CD4-positive, alpha-beta T cell treated with Interleukin-15 for 1 hour (primary cell): ENCODE measurements at places on chromosomes 4 and X.

GRCh38 chr4:163217505-163217904, 50.8 kb upstream of the NAF1 start:
- DNase-seq: no peak

DNA sequence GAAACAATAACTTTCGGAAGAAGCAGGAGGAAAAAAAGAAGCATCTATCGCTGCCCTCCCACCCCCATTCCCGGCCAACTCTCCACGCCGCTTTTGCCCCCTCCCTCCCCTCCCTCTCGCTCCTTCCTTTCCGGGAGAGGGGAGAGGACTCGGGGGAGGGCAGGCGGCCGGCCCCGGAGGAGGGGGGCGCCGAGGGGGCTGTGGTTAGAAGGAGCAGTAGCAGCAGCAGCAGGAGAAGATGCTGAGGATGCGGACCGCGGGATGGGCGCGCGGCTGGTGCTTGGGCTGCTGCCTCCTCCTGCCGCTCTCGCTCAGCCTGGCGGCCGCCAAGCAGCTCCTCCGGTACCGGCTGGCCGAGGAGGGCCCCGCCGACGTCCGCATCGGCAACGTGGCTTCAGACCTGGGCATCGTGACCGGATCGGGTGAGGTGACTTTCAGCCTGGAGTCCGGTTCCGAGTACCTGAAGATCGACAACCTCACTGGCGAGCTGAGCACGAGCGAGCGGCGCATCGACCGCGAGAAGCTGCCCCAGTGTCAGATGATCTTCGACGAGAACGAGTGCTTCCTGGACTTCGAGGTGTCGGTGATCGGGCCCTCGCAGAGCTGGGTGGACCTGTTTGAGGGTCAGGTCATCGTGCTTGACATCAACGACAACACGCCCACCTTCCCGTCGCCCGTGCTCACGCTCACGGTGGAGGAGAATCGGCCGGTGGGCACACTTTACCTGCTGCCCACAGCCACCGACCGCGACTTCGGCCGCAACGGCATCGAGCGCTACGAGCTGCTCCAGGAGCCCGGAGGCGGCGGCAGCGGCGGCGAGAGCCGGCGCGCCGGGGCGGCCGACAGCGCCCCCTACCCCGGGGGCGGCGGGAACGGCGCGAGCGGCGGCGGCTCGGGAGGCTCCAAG, 1.3 kb downstream of the PCDH7 start:
- no peak for DNase-seq

GRCh38 chr4:38678078-38678477, 14.1 kb downstream of the KLF3 start:
- DNase-seq: no peak

GRCh38 chr4:18021470-18021719, 160 bp downstream of the LCORL start:
- DNase-seq: no peak

DNA sequence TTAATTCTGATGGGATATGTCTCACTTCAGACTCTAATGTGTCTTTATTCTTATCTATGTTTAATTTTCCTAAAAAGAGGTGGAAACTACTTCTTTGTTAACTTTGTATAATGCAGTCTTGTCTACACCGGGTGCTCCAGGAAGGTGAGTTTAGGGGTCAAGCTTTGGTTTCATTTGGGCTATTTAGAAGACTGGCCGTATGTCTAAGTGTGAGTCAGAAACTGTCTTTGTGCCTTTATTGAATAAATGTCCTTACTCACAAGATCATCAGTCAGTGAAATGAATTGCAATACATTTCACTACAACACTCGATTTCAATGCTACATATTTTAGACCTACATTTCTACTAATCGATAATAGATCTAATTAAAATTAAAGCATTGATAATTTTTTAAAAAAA, 56.2 kb downstream of the PROM1 start:
- no peak for DNase-seq

- DNase-seq: no peak
Observed at GRCh38 chrX:132181364-132181763, 37.9 kb downstream of the RAP2C start.

DNA sequence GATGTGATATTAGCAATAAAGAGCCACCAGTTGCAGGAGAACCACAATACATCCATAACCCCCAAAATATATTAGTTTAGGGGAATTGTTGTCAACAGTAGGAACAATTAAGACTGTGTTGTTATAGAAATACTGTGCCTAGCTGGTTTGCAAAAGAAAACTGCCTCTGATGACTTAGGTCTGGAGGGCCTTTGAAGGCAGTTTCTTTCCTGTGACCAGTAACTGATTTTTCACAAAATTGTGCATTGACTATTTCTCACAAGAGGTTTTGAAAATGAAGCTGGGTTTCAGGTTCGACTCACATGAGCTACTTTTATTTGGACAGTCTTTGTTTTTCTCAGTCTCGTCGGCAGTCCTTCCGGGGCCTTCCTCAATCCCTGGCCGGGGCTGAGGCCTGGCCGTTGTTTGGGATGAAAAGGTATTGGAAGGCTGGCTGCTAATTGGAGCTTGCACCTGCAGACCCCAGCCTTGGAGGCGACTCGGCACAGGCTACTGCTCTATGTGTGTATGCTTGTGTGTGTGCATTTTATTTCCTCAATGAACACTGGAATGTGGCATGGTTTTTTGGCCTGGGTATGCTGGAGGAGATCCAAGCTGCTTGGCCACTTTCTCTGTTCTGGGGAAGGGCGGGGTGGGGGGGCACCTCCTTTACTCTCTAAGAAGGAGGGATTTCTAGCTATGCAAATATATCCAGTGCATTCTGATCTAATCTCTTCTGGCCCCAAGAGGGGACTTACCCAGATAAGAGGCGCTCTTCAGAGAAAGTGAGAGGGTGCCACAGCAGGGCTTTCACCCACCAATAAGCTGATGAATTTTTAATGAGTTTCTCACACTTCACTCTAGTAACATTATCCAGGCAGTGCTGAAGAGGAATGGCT, 49.5 kb upstream of the LNX1 start:
- DNase-seq: no peak

DNA sequence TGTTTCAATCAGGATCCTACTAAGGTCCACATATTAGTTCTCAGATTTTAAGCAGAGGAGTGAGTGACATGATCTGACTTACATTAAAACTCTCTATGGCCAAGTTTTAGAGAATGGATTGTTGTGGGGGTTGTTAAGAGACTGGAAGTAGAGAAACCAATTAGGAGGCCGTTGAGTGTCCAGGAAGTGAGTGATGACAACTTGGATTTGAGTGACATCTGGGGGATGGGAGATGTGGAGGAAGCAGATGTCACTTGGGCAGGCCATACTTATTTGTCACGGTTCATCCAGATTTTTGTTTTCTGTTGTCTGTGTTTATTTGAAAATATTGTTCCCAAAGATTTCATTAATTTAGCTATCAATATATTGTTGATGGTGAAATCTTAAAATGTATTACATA, 28.3 kb downstream of the ADD1 start:
- DNase-seq: no peak

GRCh38 chr4:85452058-85452731, 22.8 kb upstream of the ARHGAP24 start:
- no peak for DNase-seq

GRCh38 chr4:27278615-27279375, 418.2 kb downstream of the STIM2 start:
- DNase-seq: no peak

DNA sequence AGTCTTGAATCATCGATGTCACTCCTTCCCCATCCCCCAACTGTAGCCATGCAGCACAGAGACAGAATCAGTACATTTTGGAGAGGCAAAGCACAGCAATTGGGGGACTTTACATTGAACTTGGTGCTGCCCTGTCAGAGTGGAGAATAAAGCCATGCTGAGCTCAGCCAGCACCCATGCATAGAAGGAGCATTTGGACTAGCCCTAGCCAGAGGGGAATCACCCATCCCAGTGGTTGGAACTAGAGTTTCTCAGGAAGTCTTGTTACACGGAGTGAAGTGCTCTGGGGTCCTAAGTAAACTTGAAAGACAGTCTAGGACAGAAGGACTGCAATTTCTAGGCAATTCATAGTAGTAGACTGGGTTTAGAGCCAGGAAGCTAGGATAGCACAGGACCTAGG, 49.6 kb downstream of the STPG2 start:
- DNase-seq: no peak

DNA sequence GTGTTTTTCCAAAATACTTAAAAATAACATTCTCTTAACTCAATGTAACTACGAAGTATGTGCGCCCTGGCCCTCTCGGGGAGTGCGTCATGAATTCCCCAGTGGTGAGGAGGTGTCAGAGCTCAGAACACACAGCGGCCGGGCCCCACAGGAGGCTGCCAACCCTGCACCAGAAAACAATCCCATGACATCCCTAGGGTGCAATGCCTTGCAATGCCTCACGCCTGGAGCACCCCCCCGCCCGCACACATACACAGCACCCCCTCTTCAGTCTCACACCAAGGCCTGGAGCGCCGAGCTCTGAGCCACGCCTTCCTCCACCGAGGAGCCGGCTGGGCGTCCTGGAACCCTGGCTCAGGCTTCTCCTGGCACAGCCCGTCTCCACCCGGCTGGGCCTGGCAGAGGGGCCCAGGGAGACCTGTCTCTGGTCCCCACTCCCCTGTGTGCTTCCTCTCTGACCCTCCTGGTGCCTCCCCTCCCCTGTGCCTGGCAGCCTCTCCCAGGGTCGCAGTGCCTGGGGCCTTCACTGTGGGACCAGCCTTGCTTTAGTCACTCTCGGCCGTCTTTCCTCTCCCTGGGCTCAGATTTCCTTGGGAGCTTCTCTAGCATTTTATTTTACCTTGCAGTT, 108.2 kb upstream of the ADRA2C start:
- no peak for DNase-seq

GRCh38 chr4:112145790-112146501, 692 bp downstream of the FAM241A start:
- DNase-seq: peak; percentile 67

- no peak for DNase-seq
Observed at GRCh38 chr4:40448875-40449274, 113.7 kb downstream of the CHRNA9 start.

- DNase-seq: peak; percentile 30
Observed at GRCh38 chr4:150039274-150040127, 38.7 kb upstream of the DCLK2 start.

DNA sequence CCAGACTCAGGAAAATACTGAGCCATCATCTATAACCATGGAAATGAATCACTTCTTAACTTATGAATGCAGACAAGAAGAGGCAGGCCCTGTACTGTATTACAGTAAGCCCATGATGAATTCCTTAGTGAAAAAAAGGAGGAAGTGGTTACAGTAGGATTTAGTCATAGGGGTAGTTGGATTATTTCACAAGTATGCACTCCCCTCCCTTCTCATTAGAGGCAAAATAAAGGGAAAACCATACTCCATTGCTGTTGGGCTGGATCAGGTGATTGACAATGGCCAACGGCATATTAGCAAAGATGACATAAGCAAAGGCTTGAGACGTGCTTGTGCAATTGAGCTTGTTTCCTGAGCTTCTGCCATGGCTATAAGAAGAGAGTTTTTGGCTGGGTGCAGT, 181.1 kb upstream of the PRPS2 start:
- DNase-seq: no peak

- DNase-seq: no peak
Observed at GRCh38 chrX:153475271-153475670, 4.9 kb upstream of the HAUS7 start.

- no peak for DNase-seq
Observed at GRCh38 chrX:137198040-137198439, 164.2 kb upstream of the GPR101 start.

- no peak for DNase-seq
Observed at GRCh38 chr4:79241846-79242245, 84.0 kb downstream of the NAA11 start.

- no peak for DNase-seq
Observed at GRCh38 chr4:32909736-32910135, 2189.6 kb downstream of the PCDH7 start.

GRCh38 chr4:26132858-26133257, 188.0 kb upstream of the RBPJ start:
- no peak for DNase-seq

DNA sequence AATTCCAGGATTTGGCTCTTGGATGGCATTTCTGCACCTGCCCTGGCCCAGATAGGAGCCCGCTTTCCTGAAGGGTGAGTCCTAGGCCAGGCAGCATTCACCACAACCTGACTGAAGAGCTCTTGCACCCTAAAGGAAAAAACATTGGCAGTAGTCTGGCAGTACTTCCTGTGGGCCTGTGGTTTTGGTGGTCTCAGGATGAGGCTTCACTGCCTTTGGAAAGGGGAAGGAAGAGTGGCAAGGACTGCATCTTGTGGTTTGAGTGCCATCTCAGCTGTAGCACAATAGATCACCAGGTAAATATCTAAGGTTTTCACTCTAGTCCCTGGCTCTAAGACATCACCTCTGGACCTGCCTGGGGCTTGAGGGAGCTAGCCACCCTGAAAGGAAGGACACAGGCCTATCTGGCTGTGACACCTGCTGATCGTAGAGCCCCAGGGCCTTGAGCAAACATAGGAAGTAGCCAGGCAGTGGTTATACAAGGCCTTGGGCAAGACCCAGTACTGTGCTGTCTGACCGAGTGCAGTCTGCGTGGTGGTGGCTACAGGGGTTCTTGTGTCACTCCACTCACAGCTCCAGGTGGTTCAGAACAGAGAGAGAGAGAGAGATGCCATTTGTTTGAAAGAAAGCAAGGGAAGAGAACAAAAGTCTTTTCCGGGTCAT, 28.5 kb upstream of the PRRG1 start:
- DNase-seq: no peak

- no peak for DNase-seq
Observed at GRCh38 chrX:71493111-71493613, 39.7 kb upstream of the OGT start.

DNA sequence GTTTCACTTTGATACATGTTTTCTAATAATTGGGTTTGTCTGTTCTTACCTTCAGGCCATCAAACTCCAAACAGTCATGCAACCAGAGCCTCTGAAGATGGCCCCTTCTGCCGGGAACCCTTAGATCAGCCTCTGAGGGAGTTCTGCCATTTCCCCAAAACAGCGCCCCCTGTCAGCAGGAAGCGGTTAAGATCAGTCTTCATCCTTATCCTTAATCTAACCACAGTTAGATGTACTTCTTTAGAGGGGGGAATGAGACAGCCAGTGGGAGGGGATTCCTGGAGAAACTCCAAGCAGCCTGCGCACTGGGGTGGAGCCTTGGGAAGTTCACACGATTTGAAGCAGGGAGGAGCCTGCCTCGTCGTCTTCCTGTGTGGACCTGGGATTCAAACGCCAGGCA, 185.4 kb downstream of the INPP4B start:
- no peak for DNase-seq

- no peak for DNase-seq
Observed at GRCh38 chr4:69910016-69910782, 20.7 kb upstream of the CSN1S1 start.

DNA sequence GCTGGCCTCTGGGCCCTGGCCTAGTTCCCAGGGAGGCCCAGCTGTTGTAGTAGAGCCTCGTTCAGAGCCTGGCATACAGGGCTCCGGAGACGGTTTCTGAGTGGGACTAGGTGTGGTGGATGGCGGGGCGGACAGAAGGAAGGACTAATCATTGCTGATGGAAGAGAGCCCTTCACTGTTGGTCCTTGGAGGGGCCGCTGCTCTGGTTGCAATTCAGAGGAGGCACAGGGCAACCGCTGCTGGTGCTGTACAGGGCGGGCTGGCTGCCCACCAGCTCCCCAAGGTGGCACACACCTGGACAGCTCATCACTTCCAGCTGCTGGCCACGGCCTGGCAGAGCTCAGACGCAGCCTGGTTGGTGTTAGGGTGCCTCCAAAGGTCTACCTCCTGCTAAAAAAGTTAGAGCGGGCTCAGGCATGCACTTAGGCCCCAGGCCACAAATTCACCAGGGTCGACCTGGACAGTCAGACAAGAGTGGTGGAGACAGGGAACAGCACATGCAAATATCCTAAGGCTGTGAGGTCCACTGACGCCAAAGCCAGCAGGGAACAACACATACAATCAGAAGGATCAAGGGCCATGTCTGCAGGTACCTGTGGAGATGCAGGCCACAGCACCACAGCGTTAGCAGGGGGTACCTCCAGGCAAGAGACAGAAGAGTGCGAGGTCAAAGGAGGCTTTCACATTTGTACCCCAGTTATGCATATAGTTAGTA, 7.5 kb upstream of the RNF4 start:
- no peak for DNase-seq
